ENCODE measurements at places on chromosomes 16 and 17.

- DNase-seq, result no peak
These were observed 80.7 kb downstream of the RAB11FIP4 start for GRCh38 chr17:31472137-31472536.

DNA sequence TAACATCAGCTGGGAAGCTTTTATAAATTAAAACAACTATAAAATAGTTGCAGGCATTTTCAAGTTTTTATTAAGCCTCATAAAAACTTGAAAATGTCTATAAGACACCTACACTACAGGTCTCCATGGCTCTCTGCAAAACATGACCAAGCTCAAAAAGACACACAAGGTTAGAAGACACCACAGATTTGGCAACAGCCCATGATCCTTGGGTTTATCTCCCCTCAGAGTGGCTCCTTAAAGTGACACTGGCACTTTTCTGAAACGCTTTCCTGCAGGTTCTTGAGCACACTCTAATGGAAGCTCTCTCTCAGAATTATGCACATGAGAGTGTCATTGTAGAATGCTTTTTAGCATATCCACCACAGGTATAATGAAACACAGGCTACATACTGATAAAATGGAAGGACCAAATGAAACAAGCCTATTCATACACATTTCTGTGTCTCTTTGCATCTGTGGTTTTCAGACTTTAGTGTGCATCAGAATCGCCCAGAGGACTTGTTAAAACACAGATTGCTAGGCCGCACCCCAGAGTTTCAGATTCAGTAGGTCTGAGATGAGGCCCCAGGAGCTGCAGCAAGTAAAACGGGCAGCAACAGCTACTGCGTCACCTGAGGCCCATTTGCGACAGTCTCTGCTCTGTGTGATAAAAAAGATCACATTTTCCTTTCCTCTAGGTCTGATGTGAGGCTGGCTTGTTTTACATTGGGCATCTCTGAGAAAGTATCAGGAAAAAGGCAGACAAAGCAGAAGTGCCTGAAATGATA is 75.0 kb upstream of the WSB1 start:
- no peak for DNase-seq

- peak; percentile 2 for DNase-seq
These were observed 87.4 kb upstream of the LHX1 start for GRCh38 chr17:36849871-36850348.

GRCh38 chr16:53566552-53567245 is 63.7 kb upstream of the AKTIP start:
- DNase-seq, result no peak

DNA sequence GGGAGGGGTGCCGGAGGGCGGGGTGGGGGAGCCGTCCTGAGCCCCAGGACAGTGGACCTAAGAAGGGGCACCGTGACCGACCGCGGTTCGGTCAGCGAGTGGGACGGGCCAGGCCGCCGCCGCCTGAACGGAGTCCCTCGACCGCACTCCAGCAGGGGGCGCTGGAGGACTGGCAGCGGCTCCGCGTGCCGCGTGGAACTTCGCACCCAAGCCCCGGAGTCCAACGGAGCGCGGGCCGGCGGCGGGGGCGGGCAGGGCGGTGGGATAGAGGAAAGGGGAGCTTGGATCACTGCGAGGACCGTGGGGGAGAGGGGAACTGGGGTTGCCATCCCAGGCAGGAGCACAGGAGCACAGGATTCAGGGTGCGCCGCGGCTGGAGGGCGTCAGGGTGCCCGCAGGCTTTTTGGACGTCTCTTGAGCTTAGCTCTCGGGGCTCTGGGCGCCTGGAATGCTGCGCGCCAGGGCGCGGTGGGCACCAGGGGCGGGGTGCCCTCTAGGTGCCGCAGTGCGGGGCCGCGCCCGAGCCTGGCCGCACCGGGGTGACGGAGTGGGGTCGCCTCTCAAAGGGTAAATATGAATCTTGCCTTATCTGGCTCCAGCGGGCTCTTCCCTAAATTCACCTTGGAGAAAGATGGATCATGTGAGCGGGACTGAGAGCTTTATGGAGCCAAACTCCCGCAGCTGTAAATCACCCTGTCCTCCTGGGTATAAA is 379 bp upstream of the OTOP2 start:
- DNase-seq, result peak; percentile 73

- peak; percentile 64 for DNase-seq
These were observed 94.6 kb downstream of the RGS9 start for GRCh38 chr17:65231662-65232335.

DNA sequence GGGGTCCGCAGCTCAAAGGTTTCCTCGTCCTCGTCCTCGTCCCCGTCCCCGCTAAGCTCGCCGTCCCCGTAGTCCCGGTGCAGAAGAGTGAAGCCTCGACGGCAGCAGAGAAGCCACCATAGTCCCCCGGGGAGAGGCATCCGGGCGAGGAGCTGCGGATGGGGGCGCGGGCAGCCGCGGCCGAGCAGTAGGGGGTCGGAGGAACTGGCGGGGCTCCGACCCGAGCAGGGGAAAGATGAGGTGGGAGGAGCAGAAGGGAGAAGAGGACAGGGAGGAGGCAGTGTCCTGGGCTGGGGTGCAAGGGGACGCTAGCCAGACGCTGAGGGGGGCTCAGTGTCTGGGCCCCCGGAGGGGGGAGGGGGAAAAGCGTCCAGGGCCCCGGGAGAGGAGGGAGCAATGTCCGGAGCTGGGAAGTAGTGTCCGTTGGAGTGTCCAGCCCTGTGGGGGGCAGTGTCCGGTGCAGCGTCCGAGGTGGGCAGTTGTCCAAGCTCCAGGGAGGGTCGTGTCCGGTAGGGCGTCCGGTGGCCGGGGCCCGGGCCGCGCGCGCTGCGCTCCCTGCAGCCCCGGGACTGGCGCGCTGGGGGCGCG is at the start of gene PLEKHH3:
Gene PLEKHH3 (minus strand): TSS at position 571 of the 588 bp plus-strand sequence. CDS start 431 bp downstream, at position 140.
- no peak for DNase-seq

DNA sequence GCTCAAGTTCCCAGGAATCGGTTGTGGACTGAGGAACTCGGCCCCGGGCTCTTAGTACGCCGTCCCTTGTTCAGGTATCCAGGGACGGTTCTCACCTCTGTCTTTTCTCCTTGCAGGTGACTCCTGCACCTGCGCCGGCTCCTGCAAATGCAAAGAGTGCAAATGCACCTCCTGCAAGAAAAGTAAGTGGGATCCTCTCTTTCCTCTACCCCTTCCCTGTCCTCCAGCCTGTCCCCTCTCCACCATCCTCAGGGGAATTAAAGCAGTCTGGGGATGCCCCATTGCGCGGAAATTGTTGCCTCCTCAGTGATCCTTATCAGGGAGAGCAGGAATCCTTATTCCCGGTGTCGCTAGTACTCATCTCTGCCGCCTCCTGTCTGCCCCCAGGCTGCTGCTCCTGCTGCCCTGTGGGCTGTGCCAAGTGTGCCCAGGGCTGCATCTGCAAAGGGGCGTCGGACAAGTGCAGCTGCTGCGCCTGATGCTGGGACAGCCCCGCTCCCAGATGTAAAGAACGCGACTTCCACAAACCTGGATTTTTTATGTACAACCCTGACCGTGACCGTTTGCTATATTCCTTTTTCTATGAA is 585 bp downstream of the MT2A start:
- no peak for DNase-seq

GRCh38 chr16:73319737-73320136 is 271.8 kb upstream of the ZFHX3 start:
- no peak for DNase-seq

- DNase-seq, result no peak
These were observed 74.1 kb downstream of the MYH11 start for GRCh38 chr16:15782573-15783365.

DNA sequence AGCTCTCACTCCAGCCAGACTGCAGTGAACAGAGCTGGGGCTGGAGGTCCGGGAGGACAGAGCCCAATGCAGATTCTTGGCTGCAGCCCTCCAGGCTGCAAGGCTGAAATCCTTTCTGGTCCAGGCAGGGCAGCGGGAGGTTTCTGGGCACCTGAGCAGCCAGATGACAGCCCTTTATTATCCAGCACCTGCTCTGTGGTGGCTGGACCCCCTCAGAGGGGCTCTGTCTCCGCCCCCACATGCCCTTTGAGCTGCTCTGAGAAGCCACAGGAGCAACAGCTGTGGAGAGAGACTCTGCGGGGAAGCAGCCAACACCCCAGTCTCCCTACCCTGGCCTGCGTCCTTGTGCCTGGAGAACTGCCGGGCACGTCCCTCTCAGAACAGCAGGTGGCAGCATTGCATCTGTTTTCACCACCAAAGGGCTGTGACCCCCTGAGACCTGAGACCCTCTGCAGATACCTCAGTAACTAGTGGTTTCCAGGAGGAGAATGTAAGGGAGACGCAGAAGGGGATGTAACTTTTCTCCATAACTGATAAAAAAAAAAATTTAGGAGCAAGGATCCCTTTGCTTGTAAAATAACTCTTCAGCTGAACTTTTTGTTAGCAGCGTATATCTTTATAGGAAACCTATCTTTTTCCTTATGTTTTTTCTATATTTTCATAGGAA is 3.7 kb upstream of the CNP start:
- DNase-seq, result peak; percentile 78

GRCh38 chr17:81306898-81307510 is 11.9 kb upstream of the SLC38A10 start:
- no peak for DNase-seq

DNA sequence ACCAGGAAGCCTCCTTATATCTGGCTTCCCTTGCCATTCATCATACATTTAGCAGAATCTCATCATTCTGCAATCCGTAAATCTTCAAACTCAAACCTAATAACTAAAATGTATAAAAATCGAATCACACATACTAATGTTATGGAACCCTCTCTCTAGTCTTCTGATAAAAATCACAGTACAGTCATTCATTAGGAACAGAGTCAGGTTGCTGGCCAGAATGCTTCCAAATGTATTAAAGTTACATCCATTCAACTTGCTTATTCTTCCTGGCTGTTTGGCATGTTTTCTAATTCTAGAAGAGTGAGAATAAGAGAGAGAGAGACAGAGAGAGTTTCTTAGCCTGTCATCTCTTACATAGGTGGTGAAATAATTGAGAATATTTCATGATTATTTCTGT is 16.5 kb upstream of the RASL10B start:
- DNase-seq, result no peak

Data from CD4-positive, alpha-beta T cell treated with Interferon alpha-2 for 1 hour (primary cell).